ENCODE measurements at places on chromosomes 7 and 10. TPM values are rescaled to one million over a fixed set of nuclear protein-coding genes. Genes with fewer than 3 reads are reported as not detected.

The TFR2 gene
- total RNA-seq = 1.7 TPM

The KCNIP2 gene
- 1.2 TPM for total RNA-seq

The ATXN7L1 gene
- 3.8 TPM for total RNA-seq

The ZNF425 gene
- total RNA-seq = 1.2 TPM

The OR13A1 gene
- not detected for total RNA-seq

The NPTX2 gene
- not detected for total RNA-seq

The RASA4B gene
- 13.9 TPM for total RNA-seq

The ITIH2 gene
- total RNA-seq = not detected

The SSC4D gene
- 2.2 TPM for total RNA-seq

The AQP1 gene
- 9.8 TPM for total RNA-seq

DNA sequence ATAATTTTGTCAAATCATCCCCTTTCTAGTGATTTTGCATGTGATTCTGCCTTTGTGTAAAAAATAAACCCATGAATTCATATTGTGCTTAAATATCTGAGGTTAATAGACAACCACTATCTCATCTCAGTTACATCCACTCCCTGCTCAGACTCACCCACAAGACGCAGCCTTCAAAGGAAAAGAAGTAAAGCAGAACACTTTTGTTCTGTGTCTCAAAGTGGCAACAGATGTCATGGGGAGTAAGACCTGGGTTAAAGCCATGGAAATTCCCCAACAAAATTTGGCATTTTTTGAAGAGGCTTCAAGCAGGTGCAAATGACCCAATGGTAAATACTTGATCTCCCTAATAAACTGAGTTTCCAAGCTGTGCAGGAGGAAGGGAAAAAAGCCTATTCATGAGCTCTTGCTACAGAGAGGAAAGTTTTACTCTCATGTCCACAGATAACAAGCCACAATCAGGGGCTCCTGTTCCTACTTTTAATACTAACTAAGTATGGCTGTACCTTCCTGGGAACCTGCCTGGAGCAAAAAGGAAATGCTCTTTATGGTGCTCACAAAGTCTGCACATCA, 4.7 kb downstream of the CYP3A7 start:
- DNase-seq = no peak

- no peak for DNase-seq
Observed at GRCh38 chr10:122419876-122420623, 34.4 kb upstream of the ARMS2 start.

DNA sequence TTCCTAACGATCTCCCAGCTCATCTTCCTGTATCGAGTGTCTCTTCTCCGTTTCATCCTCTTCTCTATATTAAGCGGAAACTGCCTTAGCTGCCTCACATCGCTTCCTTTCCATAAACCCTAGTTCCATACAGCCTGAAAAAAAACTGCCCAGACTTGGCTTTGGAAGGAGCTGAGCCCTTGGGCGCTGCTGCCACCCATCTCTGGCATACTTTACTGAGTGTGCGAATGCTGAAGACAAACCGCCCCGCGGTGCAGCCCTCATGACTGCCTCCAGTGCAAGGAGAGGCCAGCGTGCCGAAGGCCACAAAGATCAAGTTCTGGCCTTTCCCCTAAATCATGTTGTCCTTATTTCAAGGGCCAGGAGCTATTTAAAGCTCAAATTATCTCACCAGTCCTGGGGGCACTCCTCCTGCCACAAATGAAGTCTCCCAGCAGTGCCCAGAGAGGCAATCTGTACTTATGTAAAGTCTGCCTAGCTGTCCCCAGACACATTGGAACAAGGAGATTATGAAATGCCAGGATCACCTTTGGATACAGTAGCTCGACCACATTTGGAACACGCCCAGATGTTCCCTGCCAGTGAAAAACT, 25.2 kb downstream of the YWHAG start:
- DNase-seq = no peak

DNA sequence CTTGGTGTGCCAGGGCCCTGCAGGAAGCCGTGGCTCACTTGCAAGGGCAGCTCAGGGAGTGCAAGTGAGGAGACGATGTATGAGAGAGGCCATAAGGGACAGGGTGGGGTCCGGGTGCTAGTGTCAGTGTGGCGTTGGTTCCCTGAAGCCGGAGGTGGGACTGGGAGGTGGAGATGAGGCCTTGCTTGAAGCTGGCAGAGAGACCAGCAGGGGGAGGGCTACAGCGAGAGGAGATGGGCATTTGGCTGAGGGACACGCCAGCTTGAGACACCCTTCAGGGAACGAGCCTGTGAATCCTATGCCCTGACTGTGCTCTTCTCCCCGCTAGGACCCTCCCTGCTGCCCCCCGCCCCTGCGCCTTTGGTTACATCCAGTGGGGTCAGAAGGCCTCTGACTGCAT, 529.1 kb downstream of the TCERG1L start:
- DNase-seq = peak; percentile 24

DNA sequence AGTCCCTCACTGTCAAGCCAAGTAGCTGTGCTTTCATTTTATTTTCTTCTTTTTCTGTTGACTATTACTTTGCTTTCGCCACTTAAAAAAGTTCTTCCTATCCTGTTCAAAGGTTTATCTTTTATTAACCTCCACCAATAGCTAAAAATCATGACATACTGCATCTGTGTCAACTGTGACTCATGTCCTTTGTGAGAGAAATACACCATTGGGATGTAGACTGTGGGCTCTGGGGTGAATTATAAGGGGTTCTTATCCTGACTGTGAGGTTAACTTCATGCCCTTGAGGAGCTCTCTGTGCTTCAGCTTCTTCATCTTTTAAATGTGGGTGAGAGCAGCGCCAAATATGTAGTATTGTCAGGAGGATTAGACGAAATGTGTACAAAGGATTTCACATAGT, 71.9 kb upstream of the ANKRD30A start:
- DNase-seq = no peak

DNA sequence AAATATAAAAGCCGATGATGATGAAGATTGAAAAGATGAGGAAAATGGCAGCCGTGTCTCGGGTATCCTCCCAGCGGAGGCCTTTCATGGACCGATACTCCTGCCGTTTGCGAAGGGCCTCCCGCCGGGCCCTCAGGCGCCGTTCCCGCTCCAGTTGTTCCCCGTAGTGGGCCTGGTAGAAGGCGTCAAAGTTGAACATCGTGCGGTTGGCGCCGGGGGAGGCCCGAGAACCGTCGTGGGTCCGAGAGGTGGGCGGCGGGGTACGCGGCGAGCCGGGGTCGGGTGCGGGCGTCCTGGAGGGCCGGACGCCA, 553 bp downstream of the DNAJC30 start:
- DNase-seq = no peak

- DNase-seq = peak; percentile 12
Observed at GRCh38 chr10:122295451-122295809, 24.3 kb downstream of the BTBD16 start.

- no peak for DNase-seq
Observed at GRCh38 chr10:117053482-117053881, 48.5 kb upstream of the SHTN1 start.

DNA sequence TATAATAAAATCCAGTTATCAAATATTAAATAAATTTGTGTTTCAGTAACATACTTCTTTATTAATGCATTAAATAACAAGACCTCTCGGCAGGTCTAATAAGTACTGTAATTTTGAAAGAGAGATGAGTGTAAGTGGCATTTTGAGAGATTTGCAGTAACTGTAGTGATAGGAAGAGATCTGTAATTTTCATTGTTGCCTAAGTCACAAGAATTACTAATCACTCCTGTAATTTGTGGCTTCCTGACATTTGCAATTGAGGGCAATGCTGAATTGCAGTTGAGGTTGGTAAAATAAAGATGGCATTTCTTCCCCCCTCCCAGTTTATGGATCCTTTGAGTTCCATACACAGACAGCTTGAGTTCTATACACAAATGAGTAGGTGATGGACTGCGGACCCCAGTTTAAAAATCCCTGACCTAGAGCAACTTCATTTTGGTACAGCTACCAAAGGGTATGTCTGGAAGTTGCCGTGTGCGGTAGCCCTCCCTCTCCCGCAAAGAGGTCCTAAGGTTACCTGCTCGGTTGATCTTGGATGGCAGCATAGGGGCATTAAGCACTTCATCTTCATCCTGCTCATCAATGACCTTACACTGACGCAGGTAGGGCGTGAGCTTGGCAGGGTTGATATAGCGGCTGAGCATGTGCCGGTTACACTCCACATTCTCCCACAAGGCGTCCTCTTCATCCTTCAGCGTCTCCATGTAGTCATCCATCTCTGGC, 96.4 kb downstream of the CARD11 start:
- no peak for DNase-seq

GRCh38 chr10:1665681-1666080, 71.6 kb downstream of the ADARB2 start:
- DNase-seq = no peak

DNA sequence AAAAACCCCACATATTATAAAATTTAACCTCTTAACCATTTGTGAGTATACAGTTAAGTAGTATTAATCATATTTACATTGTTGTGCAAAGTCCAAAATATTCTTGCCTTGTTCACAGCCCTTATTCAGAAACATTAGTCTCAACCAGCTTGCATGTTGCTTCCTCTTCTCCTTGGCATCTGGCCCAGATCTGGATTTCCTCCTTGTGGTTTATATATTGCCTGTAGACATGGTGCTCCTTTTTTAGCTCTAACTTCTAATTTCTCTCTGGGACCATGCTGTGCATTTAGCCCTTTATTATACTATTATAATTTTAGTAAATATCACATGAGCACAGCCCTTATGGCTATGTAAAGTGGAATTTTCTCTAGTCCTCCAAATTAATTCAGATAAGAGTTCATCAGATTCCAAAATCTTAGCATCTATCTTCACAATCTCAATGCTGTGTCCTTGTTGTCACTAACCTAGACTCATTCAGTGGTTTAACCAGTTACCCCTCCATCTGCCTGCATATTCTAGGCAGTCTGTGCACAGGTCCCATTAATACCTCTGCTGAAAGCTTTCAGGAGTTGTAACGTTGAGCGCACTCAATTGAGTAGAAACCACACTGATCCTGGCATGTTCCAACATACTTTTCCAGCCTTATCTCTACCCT, 7.9 kb downstream of the CPED1 start:
- DNase-seq = peak; percentile 85

DNA sequence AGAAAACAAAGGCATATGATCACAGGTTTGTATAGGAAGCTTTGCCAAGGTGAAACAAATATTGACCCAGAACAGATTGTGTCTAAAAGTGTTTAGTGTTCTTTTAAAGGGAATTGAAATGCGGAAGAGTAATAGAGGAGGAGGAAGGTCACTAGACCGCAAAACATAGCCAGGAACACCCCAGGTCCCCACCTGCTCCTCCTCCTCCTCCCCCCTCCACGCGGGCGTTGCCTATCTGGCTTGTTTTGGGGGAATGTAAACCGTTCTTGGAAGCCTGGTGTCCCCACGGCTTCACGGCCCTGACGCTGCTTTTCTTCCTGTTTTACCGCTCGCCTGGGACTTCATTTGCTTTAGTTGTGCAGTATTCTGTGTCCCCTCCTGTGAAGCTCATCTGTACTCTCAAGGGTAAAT, 81.0 kb upstream of the PFKP start:
- peak; percentile 76 for DNase-seq

DNA sequence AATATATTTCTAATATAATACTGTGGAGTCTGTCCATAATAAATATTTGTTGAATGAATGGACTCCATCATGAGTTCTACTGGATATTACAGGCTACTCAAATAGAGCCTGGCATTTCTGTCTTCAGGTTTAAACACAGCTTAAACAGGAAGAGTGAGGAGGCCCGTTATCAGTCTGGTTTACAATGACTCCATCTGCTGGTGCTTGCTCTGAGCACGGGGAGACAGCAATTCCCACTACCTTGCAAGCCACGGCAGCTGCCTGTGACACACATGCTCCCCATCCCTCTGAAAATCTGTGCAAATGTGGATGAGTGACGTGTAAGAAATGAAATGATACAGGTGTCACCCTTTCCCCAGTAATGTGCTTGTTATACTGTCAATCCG, 293.5 kb upstream of the IMMP2L start:
- DNase-seq = peak; percentile 15

GRCh38 chr10:110657973-110658691, 14.0 kb downstream of the RBM20 start:
- DNase-seq = no peak

DNA sequence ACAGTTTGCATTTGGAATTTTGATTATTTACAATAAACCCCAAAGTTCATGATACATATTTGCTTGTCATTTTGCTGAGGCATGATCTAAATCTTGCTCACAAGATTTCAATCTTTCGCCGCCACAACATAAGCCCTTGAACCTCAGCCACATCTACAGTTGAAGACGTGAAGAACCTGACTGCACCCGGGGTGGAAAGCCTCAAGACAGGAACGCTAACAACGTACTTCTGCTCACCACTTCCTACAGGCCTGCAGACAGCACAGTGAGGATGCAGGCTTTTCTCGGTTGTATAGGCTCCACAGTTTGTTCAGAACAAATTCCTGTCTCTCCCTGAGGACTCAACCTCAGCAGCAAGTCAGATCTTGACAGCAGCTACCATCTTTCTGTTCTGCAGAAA, 393.8 kb upstream of the PRKCQ start:
- no peak for DNase-seq

- peak; percentile 83 for DNase-seq
Observed at GRCh38 chr10:72097448-72098300, 9.3 kb upstream of the SPOCK2 start.

DNA sequence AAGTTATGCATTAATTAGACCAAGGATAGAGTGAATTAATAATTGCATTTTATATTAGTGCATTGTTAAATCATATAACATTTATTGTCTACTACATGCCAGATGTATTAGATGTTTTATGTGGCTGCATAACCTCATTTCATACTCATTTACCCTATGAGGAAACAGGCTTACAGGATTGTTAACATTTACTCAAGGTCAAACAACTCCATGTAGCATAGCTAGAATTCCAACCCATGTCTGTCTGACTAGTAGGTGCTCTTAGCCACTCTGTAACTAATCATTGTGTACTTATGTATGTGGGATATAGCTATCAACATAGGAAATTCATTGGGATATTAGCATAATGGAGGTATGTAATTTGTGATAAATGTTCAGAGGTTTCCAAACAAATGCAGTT, 46.3 kb downstream of the PHYHIPL start:
- no peak for DNase-seq

- no peak for DNase-seq
Observed at GRCh38 chr7:150334108-150334507, 7.3 kb downstream of the RARRES2 start.

DNA sequence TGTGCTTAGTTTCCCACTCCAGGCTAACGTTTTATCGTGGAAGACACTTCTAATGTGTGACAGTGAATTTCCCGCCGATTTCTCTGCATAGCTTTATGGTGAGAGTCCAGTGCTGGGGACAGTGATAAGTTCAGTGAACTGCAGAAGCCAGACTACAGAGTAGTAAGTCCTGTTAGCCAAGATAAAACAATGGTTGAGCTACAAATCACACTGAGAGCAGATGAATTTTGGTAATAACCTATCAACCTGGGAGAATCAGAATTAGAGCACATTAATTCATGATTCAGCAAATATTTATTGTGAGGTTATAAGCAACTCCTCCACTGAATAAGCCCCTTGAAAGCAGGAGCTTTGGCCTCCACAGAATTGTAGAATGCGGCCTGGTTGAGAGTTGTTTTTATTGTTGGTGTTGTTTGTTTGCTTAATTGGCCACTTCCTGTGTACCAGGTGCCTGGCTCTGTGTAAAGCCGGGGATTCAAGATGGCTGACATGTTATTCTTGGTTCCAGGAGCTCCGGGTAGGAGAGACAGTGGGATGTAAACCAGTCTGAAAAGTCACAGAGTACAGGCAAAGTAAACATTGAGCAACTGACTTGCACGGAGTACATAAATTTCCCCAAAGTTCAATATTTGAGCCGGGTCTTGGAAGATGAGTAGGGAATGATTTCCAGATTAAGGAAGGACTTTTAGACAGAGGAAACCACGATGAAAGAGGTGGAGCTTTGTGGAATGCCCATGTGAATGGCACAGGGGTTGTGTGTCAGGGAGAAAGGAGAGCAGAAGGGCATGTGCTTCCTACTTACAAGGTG, 112.7 kb downstream of the SNX10 start:
- no peak for DNase-seq

Data from HT-29 (cell line).